ENCODE measurements at places on chromosomes 5 and 9. TPM values are rescaled to one million over a fixed set of nuclear protein-coding genes. Genes with fewer than 3 reads are reported as not detected.

LVRN gene
- 0.25 TPM for total RNA-seq

GRCh38 chr5:36613771-36614656 lies 7.6 kb downstream of the SLC1A3 start:
- no peak for DNase-seq
- no peak overlapping the region for H3K27ac ChIP-seq
- no peaks in the 10 kb centered on the region for H3K27me3 ChIP-seq
- H3K36me3 ChIP-seq: peaks cover 3% of the 10 kb centered on the region

DNA sequence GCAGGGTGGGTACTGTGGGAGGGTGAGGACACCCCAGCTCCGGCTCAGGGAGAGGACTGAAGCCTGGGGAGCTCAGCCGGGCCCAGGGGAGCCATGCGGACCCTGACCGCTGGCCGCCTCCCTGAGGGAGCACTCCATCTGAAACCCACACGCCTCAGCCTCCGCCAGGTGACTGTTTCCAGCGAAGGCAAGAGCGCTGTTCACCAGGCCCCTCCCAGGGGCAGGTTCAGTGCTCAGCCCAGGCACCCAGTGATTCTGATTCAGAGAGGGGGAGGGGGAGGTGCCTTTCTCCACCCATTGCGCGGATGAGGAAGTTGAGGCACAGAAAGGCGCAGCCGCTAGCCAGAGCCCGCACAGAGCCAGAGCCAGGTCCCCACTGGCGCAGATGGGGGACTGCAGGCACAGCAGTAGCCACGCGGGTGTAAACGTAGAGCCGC lies 27.0 kb downstream of the ADGRD2 start:
- H3K27ac ChIP-seq: no peak overlapping the region
- no peaks in the 10 kb centered on the region for H3K4me1 ChIP-seq
- H3K27me3 ChIP-seq: peaks cover 9% of the 10 kb centered on the region
- no peak for DNase-seq
- H3K4me3 ChIP-seq: no peak overlapping the region

SLC36A3 gene
- total RNA-seq: not detected

- DNase-seq: no peak
- H3K27me3 ChIP-seq: no peaks in the 10 kb centered on the region
- H3K4me3 ChIP-seq: no peak overlapping the region
- H3K36me3 ChIP-seq: no peaks in the 10 kb centered on the region
Observed at GRCh38 chr9:81410201-81410600, 279.1 kb downstream of the TLE1 start.

DNA sequence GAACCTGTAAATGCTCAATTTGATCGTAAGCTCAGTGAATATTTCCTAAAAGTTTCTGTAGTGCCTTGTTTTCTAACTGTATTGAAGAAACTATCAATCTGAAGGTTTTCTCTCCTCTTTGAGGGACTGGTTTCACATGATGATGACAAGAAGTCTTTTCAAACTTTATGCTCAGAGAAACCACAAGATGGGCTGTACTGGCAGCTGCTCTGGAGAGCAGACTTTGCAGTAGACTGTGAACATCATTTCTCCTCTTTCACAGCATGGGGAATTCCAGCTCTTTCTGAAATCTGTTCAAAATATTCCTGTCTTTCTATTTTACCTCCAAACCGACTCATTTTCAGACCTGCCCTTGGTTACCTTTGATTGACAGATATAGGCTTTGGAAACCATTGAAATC lies 194.4 kb downstream of the IZUMO3 start:
- DNase-seq: no peak
- no peak overlapping the region for H3K27ac ChIP-seq
- H3K4me1 ChIP-seq: no peaks in the 10 kb centered on the region
- no peaks in the 10 kb centered on the region for H3K27me3 ChIP-seq
- H3K36me3 ChIP-seq: no peaks in the 10 kb centered on the region
